Natural killer cell treated with Interleukin-12 subunit alpha and Interleukin-12 subunit beta and Interleukin-15 and Interleukin-18, amount 100 ng/mL, for 72 hours (primary cell): ENCODE measurements at places on chromosomes 2 and 18. TPM values are rescaled to one million over a fixed set of nuclear protein-coding genes. Genes with fewer than 3 reads are reported as not detected.

ANKRD44 gene
- 307 TPM for total RNA-seq

NCL gene
- total RNA-seq, result 1,405 TPM

GRCh38 chr2:190716176-190716807, 67.4 kb downstream of the NAB1 start:
- DNase-seq, result no peak

DNA sequence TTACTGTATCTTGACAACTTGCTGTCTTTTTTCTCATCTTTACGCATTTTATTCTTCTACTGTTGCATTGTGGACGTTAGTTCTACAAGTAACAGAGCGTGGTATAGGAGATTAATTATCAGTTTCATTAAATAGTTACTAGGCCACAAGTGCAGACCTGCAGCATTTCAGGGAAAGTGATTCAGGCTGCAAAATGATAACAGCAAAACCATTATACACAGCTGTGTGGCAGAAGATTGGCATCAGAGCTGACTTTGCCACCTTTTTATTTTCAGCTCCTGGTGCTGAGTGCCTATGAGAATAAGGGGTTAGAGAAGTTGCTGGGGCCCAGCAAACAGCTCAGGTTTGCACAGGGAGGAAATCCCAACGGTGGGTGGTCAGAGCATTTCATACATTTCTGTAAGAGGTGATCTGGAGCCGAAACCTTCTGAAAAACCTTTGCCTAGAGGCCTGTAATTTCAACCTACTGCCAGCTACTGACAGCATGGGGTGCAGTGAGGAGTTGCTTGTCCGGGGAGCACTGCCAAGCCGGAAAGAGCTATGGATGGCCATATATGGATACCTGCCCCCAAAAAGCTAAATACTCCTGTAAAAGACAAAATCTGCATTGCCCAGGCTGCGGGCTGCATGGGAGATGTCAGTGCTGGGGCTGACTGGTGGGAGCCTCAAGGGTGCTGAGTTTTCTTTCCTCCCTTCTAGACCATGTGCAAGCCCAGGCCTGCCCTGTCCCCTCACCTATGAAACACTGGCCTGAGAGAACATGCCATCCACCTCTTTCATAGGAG, 2.7 kb upstream of the CCBE1 start:
- no peak for DNase-seq

- DNase-seq, result no peak
These were observed 53.0 kb downstream of the EPAS1 start for GRCh38 chr2:46350029-46350689.

DNA sequence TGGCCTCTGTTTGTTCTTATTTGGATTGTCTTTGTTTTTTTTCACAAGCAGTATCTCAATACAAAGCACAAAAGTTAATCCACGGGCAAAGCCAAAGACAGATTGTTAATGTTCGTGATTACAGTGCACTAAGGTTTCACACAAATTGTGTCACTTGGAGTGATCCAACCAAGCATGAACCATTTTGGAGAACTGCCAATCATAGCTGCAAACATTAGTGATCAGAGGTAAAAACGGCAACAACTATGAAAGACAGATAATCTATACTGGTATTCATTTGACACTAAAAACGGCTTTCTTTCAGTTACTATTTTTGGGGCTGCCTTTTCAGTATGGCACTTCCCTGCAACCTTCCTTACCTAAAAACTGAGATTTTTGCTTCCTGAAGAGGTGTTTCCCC, 213.1 kb upstream of the GULP1 start:
- DNase-seq, result no peak

DNA sequence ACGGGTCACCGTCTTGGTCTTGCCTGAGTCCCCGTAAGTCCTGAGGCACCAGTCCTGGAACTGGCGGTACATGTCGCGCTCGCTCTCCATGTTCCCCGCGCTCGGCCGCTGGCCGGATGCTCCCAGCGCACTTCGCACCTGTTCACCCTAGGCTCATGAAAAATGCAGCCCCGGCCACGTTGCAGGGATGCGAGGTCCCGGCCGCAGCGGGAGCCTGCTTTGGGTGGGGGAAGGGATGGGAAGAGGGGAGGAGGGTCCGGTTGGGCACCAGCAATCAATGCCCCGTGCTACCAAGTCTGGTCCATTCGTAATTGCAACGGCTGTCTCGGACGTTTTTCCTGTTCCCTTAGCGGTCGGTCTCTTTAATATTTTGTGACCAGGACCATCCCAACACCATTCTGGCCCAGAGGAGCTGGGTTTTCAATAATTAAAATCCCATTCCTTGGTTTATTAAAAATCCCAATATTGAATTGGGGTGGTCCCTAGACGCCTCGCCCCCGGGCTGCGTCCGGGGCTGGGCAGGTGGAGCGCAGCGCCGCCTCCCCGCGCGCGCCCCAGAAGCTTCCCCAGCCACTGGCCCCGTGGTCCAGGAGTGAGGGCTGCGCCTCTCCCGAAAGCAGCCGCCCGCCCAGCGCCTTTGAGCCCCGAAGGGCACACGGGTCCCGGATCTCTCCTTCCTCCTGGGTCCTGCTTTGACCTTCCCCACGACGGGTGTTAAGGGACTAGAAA, 1.4 kb downstream of the NOL4 start:
- no peak for DNase-seq

TFCP2L1 gene
- 0.33 TPM for total RNA-seq

ASAP2 gene
- not detected for total RNA-seq

- DNase-seq, result no peak
These were observed 118.0 kb upstream of the MSTN start for GRCh38 chr2:190180313-190181122.

DNA sequence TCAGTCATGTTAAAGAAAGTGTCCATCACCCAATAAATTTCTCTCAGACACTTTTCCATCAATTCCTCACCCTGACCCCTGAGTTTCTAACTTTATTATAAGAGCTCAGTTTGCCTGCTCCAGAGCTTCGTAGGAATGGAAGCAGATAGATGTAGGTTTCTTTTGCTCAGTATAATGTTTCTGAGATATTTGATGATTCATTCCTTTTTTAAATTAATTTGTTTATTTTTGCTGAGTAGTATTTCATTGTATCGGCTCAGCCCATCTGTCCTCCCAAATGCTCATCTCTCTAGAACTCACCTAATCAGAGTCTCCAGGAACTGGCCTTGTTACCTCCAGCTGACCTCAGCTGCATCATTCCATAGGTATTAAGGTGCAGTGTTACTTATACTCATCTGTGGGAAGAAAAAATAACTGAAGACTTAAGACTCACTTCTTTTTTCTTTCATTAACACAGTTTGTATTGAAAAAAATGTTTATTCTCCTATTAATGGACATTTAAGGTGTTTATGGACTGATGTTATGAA, 11.9 kb upstream of the BCL2L11 start:
- no peak for DNase-seq

GRCh38 chr2:64400105-64400728, 53.7 kb upstream of the LGALSL start:
- no peak for DNase-seq

- DNase-seq, result no peak
These were observed 108.3 kb downstream of the PIEZO2 start for GRCh38 chr18:11040823-11041656.

TRIM43 gene
- total RNA-seq, result not detected

IL36G gene
- total RNA-seq, result not detected

- DNase-seq, result no peak
These were observed 909.2 kb upstream of the FANCL start for GRCh38 chr2:59150217-59150849.

TTC31 gene
- total RNA-seq, result 49.0 TPM

DNA sequence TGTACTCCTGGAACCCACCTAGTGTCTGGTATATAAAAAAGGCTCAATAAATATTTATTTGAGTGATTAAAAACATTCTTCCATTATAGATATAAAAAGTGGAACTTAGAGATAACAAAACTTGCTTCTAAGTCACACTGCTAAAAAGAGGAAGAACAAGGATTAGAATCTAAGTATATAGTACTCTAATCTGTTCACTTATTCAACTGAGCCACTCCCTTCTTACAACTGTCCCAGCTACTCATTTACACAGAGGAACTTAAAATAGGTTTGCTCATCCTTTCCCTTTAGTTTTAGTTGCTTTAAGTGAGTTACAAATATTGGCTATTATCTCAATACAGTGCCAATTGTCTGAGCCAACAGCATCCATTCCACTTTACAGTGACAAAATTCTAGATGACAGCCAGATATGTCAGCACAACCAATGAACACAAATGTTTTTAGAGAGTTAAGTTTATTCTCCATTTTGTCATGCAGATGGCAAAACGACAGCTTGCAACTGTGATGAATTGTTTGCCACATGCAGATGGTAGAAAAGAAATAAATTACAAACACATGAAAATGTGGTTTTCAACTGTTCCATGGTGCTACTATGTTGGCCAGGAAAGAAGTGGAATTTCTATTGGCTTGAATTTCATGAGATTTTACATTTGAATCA, 280.7 kb upstream of the ZC3H15 start:
- DNase-seq, result no peak

GRCh38 chr2:119644186-119644585, 34.8 kb upstream of the TMEM177 start:
- DNase-seq, result no peak

DNA sequence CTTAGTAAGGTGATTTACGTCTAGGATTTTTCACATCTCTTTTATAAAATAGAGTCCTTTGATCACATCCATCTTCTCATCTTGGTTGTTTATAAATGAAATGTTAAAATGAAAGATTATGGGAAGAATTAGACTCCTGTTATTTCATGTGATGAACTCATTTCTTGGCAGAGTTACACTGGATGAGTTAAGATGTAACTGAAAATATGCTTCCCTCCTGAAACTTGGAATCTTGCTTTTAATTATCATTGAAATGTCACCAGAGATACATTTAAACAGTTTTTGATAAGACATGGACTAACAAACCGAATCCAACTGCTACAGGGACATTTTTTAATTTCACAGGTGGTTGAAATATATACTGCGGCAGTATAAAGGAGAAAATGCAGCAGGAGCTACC, 274.0 kb downstream of the DLGAP1 start:
- DNase-seq, result no peak

DNA sequence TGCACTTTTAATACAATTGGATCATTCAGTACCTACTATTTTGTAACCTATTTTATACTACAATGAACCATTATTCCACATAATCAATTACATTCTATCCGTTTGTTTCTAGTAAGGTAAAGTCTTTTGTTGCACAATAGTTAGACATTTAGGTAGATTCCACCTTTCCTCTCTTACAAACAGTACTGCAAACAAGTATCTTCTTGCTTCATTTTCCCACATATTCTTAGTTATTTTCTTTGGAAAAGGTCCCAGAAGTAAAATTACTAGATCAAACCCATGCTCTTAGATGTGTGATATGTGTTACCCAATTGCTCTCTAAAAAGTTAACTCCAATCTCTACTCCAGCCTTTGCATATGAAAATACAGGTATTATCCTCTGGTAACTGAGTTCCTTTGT, 49.6 kb downstream of the SPIRE1 start:
- DNase-seq, result no peak

GRCh38 chr2:12251121-12251520, 465.6 kb upstream of the TRIB2 start:
- no peak for DNase-seq

GRCh38 chr2:121969166-121969565, 213.7 kb downstream of the TSN start:
- DNase-seq, result no peak

DNA sequence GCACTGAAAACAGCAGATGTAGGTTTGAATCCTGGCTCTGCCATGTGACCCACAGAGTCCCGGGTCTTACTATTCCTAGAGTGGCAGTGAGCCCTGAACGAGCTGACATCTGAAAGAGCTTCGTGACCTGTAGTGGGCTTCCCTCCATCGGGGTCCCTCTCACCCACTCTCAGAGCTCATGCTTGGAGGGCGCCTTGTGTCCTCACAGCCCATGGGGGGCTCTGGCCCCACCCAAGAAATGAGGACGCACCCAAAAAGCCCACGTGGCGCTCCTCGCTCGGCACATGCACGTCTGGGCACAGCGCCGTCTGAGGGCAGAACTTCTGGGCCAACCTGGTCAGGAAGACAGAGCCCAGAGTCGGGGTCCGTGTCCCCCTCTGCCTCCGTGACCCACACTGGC, 23.7 kb downstream of the LBH start:
- no peak for DNase-seq

GRCh38 chr2:106358081-106358480, 110.1 kb downstream of the RGPD3 start:
- DNase-seq, result no peak

GRCh38 chr2:17162713-17163112, 355.5 kb downstream of the RAD51AP2 start:
- DNase-seq, result no peak

MYOM1 gene
- total RNA-seq, result 0.88 TPM

HRH4 gene
- total RNA-seq, result not detected

RGPD3 gene
- total RNA-seq, result not detected

FAHD2B gene
- total RNA-seq, result 16.6 TPM

DNA sequence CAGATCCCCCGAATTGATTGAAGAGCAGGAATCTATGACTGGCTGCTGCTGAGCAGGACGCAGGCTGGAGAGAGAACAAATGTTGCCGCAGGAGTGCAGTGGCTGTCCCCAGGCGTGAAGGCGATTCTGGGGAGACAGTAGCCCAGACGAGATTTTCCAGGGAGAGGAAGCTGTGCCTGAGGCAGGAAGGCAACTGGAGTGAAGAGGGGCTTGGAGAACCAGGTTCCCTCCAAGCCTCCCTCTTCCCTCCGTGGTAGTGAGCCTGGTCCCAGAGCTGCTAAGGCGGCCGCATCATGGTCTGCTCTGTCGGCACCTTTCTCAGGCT, 1.3 kb upstream of the NPPC start:
- DNase-seq, result no peak

SCYGR4 gene
- not detected for total RNA-seq

DNA sequence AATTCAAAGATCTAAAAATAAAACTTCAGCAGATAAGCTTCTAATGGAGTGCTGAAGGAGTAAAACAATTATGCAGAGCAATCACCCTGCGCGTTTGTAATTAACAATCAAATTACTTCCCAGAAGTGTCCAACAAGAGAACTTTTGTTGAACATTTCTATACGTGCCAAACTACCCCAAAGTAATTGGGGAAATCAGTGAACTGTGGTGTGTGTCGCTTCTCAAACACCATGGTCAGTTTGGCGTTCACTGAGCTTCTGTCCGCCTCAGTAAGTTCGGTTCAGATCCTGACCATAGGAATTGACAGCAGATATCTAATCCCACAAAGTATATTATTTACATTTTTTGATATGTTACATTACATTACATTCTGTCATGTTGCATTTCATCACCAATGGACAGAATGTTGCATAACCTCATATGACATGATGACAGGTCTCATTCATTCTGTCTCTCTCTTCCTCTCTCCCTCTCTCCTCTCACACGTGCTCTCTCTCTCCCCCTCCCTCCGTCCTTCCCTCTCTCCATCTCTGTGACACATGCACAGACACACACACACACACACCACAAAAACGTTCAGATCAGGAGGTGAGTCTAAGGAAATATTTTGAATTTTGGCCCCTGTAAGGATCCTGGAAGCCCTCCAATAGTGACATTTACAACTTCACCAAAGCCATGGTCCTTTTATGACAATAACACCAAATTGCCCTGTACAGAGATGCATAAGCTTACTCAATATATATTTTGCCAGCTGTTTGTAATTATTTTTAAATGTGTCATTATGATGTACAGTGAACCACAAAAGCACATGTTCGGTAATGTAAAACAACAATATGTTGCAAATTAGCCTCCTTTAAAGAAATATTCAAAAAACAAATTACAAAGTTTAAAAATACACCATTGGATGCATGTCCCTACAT, 269.2 kb downstream of the FIGN start:
- DNase-seq, result no peak

LRRC30 gene
- not detected for total RNA-seq

TXNL1 gene
- total RNA-seq, result 50.3 TPM
